ENCODE measurements at places on chromosomes 13 and 19.
A peak's percentile ranks its signal among the peaks of the same experiment; 100 is the strongest.

DNA sequence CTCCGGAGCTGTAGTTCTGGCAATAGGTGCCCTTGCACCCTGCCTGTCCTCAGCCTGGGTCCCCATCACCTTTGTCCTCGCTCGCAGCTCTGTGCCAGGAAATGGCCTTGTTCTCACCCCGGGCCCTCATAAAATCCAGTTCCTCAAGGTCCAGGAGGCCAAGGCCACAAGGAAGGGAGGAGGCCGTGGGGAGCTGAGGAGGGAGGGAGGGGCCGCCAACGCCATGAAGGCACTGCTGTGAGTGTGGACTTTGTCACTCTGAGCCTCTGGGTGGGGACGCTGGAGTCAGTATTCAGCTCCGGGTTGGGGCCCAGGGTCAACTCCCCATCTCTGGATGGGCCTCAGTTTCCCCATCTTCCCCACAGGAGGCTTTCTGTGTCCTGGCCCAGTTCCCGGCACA, 9.2 kb upstream of the GNA11 start:
- DNase-seq, result no peak

DNA sequence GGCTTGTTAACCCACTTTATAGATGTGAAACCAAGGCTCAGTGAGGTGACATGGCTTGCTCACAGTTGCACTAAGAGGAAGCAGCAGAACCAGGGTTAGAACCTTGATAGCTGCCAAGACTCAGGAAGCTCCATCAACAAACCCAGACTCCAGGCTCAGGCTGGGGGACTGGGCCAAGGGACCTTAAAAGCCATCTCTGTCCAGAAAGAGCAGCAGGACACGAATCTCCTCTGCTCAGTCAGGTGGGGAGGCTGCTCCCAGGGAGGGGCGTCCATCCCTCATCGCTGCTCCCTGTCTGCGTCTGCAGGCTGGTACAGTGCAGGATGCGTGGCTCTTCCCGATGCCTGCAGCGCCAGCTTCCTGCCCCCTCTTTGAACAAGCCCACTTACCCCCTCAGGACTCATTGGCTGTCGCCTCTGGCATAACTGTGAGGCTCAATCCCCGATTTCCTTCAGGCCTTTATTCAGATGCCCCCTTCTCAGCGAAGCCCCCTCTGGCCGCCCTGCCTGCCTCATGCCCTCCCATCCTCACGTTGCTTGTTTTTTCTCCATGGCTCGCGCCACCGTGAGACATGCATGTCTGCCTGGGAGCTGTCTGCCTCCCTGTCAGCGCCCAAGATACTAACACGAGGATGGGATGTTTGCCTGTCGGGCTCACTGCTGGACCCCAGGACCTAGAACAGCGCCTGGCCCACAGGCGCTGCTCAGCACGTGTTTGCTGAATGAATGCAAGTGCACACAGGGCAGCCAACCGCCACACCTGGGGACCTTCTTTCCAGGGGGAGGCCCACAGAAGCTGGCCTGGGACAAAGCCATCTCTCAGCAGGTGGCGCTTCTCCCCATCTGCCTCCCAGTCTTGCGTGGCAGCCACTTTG, 21.5 kb downstream of the AKT2 start:
- DNase-seq, result no peak

DNA sequence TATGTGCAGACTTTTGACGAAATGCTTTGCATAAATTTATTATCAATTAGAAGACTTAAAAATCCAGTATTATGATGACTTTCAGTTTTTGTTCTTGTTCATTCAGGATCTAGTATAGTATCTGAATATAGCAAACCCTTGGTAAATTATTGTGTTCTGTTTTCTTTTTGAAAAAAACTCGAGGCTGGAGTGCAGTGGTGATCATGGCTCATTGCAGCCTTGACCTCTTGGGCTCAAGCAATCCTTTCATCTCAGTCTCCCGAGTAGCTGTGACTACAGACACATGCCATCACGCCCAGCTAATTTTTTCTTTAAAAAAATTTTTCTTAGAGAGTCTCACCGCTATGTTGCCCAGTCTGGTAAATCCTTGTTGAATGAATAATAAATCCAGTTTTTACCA, 4.6 kb downstream of the FARP1 start:
- DNase-seq, result no peak

DNA sequence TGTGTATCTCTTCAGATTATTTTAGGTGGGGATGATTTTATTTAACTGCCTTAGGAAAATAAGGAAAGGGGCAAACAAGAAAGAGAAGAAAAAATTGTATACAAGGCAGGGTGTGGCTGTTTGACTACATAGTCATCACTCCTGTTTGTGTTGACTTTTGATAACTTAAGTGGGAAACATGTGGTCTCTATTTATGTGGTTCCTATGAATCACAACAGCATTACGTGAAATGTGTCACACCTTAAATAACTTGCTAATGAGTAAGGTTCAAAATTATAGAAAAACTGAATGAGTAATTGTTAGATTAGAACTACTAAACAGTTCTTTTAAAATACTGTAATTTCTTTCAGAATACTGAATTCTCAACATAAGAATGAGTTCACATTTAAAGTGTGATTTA, 69.3 kb downstream of the LMO7 start:
- DNase-seq, result peak; percentile 44

GRCh38 chr19:7534531-7535046, 928 bp upstream of the PNPLA6 start:
- DNase-seq, result peak; percentile 56

GRCh38 chr13:67087527-67087926, 142.6 kb downstream of the PCDH9 start:
- no peak for DNase-seq

GRCh38 chr13:20826843-20827560, 53.2 kb upstream of the EEF1AKMT1 start:
- no peak for DNase-seq
